ENCODE measurements at places on chromosomes 3 and 15.

DNA sequence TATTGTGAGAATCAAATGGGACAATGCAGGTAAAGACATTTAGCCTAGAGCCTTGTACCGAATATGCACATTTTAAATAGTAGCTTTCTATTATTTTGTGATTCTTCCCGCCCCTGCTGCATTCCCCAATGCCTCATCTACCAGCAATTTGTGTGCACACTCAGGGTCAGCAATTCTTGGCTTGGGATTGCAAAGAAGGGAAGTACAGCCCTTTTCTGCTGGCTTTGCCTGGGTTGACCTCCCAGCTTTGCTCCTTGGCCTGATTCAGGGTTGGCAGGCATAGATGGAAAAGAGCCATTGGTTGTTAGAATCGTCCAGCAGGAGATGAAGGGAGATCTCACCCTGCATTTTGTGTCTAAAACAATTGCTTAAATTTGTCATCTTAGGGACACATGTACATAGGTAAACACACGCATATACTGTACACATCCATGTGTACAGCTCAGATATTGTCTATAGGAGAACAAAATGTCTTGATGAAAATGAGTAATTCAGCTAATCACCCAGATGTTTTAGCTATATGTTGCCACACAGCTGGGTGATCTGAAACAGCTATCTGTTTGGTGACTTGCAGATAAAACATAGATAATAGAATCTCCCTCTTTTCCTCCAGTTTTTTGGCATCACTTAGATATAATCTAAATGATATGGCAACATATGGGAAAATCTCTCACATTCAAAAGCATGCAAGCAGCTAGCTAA is 340.9 kb upstream of the TBL1XR1 start:
- DNase-seq = no peak

GRCh38 chr3:100386437-100387074 is 14.3 kb downstream of the TOMM70 start:
- no peak for DNase-seq

- no peak for DNase-seq
Observed at GRCh38 chr15:97114900-97115760, 784.6 kb downstream of the NR2F2 start.

- DNase-seq = no peak
Observed at GRCh38 chr3:150779402-150779858, 16.5 kb upstream of the SIAH2 start.

DNA sequence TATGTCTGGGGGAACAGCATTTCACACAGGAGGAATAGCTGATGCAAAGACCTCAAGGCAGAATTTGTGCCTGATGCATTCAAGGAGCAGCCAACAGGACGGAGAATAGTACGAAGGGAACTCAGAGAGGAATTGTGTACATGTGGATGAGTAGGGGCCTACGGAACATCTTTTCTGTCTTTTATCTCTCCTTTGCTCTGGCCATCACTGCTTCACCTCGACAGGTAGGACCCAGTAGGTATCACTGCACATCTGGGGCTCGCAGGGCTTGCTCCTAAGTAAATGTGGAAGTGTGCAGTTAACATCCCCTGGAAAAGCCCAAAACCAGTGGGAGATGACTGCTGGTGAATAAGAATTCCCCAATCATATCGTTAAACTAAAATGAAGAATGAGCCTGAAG is 56.4 kb upstream of the POU1F1 start:
- DNase-seq = no peak
